ENCODE measurements at places on chromosomes 3 and 15.
A peak's percentile ranks its signal among the peaks of the same experiment; 100 is the strongest.

DNA sequence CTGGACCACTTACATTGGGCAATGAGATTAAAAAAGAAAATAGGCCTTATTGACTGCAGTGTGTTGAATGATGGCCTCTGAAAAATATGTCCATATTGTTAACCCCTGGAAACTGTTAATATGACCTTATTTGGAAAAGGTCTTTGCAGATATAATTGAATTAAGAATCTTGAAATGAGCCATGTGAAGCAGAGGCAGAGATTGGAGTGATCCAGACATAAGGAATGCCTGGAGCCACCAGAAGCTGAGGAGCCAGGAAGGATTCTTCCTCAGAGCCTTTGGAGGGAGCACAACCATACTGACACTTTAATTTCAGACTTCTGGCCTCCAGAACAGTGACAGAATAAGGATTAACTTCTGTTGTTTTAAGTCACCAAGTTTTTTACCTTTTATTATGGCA, 510.4 kb upstream of the AGTR1 start:
- DNase-seq = no peak

DNA sequence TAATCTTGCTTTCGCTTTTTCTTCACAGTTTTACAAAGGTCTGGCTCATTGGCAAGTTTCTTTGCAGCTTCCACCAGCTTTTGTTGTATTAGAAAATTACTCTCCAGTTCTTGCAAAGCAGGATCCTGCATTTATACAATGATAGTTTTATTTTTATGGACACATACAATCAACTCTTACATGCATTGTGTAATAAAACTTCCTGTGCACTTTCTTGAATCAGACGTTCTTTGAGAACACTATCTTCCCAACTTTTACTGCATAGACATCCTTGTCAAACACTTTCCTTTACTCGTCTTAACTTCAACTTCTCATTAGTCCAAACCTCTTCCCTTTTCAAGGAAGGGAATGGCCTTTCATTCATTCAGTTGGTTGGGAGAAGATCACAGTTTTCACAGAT, 71.4 kb upstream of the LMOD3 start:
- DNase-seq = no peak

GRCh38 chr3:153291059-153291685, 129.1 kb downstream of the RAP2B start:
- DNase-seq = peak; percentile 30

DNA sequence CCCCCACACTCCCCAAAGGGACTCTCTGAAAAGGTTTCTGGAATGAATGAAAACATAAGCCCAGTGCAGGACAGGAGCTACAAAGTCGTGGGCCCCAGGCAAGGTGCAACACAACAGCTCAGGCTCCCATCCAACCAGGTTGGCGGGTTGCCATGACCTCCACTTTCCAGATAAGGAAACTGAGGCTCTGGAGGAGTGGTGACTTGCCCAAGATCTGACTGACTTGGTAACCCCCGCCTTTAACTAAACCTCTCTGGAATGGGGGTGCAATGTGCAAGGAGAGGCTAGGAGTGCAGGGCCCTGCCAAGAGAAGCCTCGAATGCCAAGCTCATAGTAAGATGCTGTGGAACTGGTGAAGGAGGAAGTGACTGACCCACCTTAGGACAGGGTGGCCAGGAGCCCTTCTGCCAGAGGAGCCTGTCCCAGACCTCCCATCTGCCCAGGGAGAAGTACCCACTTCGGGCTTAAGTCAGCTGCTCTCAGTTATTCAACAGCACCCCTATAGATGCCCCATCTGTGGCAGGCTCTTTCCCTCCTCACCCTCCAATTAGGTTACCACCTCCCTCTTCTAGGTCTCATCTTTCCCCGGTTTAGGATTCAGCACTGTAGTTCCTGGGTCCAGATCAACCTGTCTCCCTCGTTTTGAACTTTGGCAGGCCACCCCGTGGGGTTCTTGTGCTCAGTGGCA, 553 bp upstream of the TNNC1 start:
- DNase-seq = no peak

DNA sequence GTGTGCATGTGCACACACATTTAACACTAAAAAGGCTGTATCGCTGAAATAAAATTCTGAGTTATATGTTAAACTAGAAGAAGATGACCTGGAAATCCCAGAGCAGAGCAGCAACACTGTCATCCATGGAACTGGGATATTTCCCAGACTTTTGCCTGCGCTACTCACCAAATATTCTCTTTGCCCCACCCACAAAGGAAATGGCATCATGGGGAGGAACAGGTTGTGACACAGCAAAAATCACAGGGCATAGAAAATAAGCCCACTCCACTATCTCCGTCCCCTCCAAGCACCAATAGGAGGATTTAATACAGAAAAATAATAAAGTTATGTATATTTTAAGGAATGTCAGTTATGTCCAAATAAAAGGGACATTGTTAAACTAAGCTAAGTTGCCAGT, 71.7 kb downstream of the COL8A1 start:
- no peak for DNase-seq
